Peyer's patch (tissue), 4 donors: ENCODE measurements at places on chromosomes 1 and 21. TPM values are rescaled to one million over a fixed set of nuclear protein-coding genes. Genes with fewer than 3 reads are reported as not detected.

- H3K27ac ChIP-seq = peak overlapping the region; percentile 54
- H3K27me3 ChIP-seq = no peaks in the 10 kb centered on the region
- peak; percentile 14 for DNase-seq
- no peaks in the 10 kb centered on the region for H3K36me3 ChIP-seq
- H3K4me3 ChIP-seq = no peak overlapping the region
These were observed 34.4 kb downstream of the WNT4 start for GRCh38 chr1:22108339-22109105.

GRCh38 chr1:206923009-206923960 is 1.5 kb upstream of the FCMR start:
- peak; percentile 95 for DNase-seq
- no peaks in the 10 kb centered on the region for H3K27me3 ChIP-seq
- no peaks in the 10 kb centered on the region for H3K4me1 ChIP-seq

Gene GNG12
- 61.9 TPM for total RNA-seq

- no peak overlapping the region for H3K4me3 ChIP-seq
- H3K36me3 ChIP-seq = peaks cover 45% of the 10 kb centered on the region
- no peak overlapping the region for H3K27ac ChIP-seq
- no peaks in the 10 kb centered on the region for H3K27me3 ChIP-seq
- H3K4me1 ChIP-seq = no peaks in the 10 kb centered on the region
These were observed 14.8 kb downstream of the LRRC41 start for GRCh38 chr1:46288485-46289133.

DNA sequence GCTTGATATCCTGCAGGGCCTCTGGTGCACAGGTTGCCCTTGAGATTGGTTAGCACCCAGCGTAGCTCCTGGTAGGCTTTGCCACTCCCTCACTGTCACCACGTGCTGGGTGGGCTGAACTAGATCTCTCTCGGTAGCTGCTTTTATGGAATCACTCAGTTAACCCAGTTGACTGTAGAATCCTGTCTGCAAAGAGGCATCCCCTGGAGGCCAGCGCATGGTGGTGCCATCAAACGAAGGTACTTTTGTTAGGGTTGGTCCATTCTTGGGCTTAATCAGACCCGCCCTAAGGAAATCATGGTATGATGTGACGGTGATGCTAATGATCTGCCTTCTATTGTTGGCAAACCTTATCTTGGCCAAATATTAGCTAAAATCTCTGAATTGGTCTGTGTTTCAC is 153.4 kb downstream of the GALNT2 start:
- DNase-seq = no peak
- no peak overlapping the region for H3K27ac ChIP-seq
- no peaks in the 10 kb centered on the region for H3K27me3 ChIP-seq
- no peaks in the 10 kb centered on the region for H3K36me3 ChIP-seq
- H3K4me1 ChIP-seq = no peaks in the 10 kb centered on the region
- no peak overlapping the region for H3K4me3 ChIP-seq

Gene C4BPB
- total RNA-seq = not detected

GRCh38 chr1:19988267-19989006 is 9.0 kb upstream of the PLA2G2A start:
- no peak overlapping the region for H3K27ac ChIP-seq
- no peak for DNase-seq
- no peaks in the 10 kb centered on the region for H3K27me3 ChIP-seq
- H3K36me3 ChIP-seq = no peaks in the 10 kb centered on the region
- H3K4me1 ChIP-seq = no peaks in the 10 kb centered on the region
- H3K4me3 ChIP-seq = no peak overlapping the region

Gene BSDC1
- 140 TPM for total RNA-seq

Gene SFN
- 66.6 TPM for total RNA-seq

- H3K4me3 ChIP-seq = no peak overlapping the region
- H3K4me1 ChIP-seq = no peaks in the 10 kb centered on the region
- DNase-seq = no peak
- H3K27me3 ChIP-seq = no peaks in the 10 kb centered on the region
These were observed 1158.6 kb downstream of the PLA2G4A start for GRCh38 chr1:187987236-187987776.
